Stimulated activated CD4-positive, alpha-beta T cell treated with anti-CD3 and anti-CD28 coated beads, Interleukin-12 subunit alpha, Interleukin-12 subunit beta, amount 100 ng/mL, for 4 hours (primary cell): ENCODE measurements at places on chromosomes 2 and 18.

DNA sequence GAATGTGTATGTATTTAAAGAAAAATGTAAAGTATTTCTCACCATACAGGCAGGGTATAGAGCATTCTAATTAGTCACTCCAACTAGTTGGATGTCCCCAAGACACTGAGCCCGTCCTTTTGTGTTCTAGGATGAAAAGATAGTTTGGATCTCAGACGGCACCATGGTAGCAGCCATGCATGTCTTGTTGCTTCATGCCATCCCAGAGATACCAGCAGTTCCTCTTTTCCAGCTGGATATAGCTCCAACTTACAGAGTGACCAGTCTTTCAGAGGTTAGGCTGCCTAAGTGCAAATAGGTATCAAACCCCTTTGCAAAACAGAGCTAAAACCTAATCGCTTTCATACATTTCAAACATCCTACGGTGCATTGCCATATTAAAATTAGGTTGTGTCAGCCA is 275.3 kb downstream of the MTX2 start:
- no peak for DNase-seq

DNA sequence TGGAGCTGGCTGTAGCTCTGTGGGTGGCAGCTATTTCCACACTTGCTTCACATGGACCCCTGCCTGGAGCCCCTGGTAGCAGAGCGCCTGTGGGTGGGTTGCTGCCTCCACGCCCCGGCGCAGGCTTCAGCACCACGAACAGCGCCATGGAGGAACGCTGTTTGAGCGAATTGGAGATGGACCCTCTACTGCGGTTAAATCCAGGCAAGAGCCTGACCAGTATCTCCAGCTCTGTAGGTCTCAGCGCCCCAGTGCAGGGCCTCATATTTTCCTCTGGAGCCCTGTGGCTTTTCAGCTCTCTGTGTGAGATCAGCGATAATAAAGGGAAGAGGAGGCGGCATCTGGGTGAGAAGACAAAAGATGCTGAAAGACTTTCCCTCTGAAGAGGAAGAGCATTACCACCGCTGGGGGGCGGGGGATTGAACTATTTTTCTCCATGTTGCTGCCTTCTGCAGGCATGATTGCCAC is 12.0 kb downstream of the ONECUT2 start:
- DNase-seq: no peak

GRCh38 chr2:144493027-144493809 is 26.7 kb downstream of the ZEB2 start:
- no peak for DNase-seq

GRCh38 chr18:29254123-29254522 is 1077.2 kb upstream of the CDH2 start:
- DNase-seq: no peak

- no peak for DNase-seq
Observed at GRCh38 chr18:68992719-68993482, 195.0 kb downstream of the CCDC102B start.

DNA sequence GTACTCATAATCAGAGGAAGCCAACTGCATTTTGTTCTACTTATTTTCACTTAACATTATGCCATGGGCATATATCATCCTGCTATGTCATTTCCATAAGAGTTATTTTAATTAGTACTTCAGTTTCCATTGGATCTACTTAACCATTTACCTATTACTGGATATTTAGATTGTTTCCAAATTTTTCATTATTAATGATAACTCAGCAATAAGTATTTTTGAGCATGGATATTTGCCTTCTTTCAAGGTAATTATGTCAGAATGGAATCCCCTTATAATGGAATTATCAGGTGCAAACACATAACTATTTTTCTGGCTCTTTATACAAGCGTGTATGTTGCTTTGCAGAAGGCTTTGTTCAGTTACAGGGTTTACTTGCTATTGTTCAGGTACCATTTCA is 126.6 kb downstream of the RDH14 start:
- no peak for DNase-seq

DNA sequence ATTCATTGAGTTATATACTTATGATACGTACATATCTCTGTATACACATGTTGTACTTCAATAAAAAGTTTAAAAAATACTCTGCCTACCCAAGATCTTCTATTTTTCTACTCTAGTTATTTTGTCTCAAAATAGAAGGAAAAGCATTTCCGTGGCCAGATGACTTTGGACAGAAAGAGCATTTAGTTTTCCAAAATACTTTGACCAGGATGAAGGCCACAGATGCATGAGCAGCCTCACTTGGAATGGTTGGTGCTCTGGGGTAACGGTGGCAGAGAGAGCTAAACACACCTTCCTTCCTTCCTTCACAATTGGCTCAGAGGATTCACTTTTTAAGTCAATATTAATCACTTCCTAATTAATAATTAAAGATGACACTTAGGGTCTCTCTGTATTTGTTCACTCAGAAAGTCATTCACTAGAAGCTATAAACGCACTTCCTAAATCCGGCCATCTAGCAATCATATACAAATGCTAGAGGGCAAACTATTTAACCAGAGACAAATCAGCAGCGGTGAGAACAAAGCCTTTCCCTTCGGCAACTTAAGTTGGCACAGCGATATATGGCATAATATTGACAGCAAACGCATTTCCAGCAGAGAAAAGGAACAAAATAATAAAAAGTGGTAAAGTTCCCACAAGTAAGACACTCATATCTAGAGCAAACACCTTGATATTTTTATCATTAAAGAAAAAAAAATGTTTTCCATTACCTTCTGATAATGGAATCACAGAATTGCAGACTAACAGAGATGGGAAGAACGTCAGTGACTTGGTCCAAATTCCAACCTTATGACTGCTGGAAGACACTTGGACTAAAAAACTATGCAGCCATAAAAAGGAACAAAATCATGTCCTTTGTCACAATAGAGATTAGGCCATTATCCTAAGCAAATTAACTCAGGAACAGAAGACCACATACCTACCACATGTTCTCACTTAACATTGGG is 55.9 kb upstream of the NARS1 start:
- DNase-seq: no peak

DNA sequence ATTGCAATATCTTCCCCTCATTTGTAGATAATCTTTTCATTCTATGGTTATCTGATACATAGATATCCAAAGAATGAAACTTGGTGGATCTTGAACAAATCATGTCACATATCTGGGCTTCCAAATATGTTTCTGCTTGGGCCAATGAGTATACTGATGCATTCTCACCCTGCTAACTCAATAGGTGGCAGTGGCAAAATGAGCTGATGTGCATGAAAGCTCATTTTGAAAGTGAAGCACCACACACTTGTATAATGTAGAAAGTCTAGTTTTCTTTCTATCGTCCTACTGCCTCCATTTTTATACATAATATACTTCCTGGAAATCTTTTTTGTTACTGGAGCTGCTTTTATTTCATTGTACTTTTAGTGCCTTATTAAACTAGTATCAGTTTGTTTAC is 208.2 kb downstream of the PRKCE start:
- DNase-seq: no peak

DNA sequence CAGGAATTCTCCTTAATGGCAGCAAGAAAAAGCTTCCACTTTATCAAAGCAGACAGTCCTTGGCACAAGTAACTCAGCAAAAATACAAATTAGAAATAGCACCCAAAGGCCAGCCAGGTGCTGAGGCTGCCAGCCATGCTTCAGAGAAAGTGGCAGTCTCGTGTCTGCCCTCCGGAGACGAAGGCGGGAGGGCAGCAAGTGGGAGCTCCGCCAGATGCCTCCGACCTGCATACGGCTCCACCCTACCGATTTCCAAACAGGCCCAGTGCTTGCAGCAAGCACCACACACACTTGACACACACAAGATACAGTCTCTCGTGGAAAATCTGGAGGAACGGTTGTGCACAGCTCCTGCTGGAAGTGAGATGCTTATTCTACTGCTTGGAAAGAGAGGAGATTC is 134.9 kb upstream of the REV1 start:
- no peak for DNase-seq

GRCh38 chr2:231707625-231707926 is 749 bp upstream of the PTMA start:
- DNase-seq: no peak

DNA sequence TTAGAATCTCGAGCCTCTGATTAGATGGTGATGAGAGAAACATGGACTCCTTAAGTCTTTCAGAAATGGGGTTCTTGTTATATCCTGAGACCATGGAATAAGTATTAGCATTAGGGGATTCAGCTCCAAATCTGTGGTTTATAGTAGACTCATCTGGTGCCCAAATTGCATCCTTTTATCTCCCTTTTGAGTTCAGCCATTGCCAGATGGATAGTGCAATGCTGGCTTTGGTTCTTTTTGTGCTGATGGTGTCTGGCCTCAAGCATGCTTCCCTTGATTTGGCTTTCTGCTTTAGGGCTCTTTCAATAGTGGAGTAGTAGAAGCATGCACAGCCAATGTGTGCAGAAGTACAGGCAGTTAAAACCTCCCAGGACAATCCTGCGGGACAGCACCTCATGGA is 306.4 kb downstream of the TSN start:
- DNase-seq: no peak

GRCh38 chr2:214077727-214078126 is 333.1 kb upstream of the VWC2L start:
- DNase-seq: no peak

GRCh38 chr2:24702800-24703199 is 90.4 kb downstream of the PTRHD1 start:
- DNase-seq: no peak

DNA sequence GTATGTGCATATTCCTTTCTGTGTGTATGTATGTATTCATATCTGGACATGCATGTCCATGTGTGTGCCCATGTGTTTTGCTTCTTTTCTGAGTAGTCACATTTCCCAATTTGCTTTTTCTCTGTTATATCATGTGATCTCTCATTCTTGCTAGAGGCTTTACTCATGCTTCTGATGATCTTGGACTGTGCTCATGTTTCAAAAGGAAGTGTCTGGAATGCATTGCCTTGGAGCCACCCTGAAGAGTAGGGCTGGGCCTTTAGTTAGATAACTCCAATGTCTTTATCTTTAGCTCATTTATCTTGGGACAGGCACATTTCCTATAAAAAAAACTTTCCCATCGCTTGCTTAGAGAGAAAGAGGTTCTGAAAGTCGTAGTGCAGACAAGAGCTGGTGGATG is 859.2 kb downstream of the CNTNAP5 start:
- DNase-seq: no peak

DNA sequence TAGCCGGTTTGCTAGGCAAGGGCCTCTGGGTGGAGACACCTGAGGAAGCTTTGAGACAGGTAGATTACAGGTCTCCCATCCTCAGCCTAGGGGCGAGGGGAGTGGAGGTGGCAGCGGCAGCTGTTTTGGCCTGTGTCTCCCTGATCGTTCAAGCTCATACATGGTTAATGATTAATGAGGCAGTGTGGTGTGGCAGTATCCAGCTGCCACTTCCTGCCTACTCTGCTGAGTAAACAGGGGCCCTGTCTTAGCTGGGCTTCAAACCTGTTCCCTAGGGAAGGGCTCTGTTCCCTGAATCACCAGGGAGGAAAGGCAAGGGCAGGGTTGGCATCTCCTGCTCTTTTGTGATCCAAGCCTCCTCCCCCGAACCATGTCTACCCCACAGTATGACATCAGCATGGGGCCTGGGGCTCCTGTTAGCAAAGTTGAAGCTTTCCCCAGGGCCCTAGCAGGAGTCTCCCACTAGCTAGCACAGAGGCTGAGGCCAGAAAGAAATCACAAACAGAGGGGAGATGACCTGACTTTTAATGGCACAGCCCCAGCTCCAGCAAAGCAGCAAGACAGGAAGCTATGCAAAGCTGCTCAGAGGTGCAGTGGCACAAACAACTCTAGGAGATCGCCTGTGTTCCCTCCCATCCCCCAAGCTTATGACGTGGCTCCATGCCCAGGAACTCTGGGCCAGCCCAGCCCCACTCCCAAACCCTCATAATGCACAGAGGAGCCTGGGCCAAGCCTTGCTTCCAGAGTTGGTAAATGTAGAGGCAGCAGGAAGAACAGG is 3.7 kb upstream of the TUBA4B start:
- DNase-seq: no peak

GRCh38 chr2:21277068-21278056 is 153.6 kb downstream of the TDRD15 start:
- no peak for DNase-seq
